ENCODE measurements at places on chromosomes 2 and 18. TPM values are rescaled to one million over a fixed set of nuclear protein-coding genes. Genes with fewer than 3 reads are reported as not detected.

The LYG2 gene
- not detected for polyA plus RNA-seq

The LIPG gene
- not detected for polyA plus RNA-seq

The MC4R gene
- not detected for polyA plus RNA-seq

The STRN gene
- 11.1 TPM for polyA plus RNA-seq

The GGCX gene
- 18.1 TPM for polyA plus RNA-seq

The ABHD1 gene
- not detected for polyA plus RNA-seq

The CMPK2 gene
- polyA plus RNA-seq, result 1.9 TPM

The CTLA4 gene
- 0.60 TPM for polyA plus RNA-seq

The GTF2A1L gene
- not detected for polyA plus RNA-seq

The PDE1A gene
- polyA plus RNA-seq, result not detected

The LYPD6 gene
- not detected for polyA plus RNA-seq

The CRACDL gene
- polyA plus RNA-seq, result not detected

The NGEF gene
- polyA plus RNA-seq, result not detected

The MRO gene
- polyA plus RNA-seq, result not detected

The RBKS gene
- polyA plus RNA-seq, result 3.5 TPM

The MYO5B gene
- not detected for polyA plus RNA-seq

The CCBE1 gene
- not detected for polyA plus RNA-seq

Data from naive B cell (primary cell).